H1 (cell line): ENCODE measurements at places on chromosomes 7 and 10. TPM values are rescaled to one million over a fixed set of nuclear protein-coding genes. Genes with fewer than 3 reads are reported as not detected.

DNA sequence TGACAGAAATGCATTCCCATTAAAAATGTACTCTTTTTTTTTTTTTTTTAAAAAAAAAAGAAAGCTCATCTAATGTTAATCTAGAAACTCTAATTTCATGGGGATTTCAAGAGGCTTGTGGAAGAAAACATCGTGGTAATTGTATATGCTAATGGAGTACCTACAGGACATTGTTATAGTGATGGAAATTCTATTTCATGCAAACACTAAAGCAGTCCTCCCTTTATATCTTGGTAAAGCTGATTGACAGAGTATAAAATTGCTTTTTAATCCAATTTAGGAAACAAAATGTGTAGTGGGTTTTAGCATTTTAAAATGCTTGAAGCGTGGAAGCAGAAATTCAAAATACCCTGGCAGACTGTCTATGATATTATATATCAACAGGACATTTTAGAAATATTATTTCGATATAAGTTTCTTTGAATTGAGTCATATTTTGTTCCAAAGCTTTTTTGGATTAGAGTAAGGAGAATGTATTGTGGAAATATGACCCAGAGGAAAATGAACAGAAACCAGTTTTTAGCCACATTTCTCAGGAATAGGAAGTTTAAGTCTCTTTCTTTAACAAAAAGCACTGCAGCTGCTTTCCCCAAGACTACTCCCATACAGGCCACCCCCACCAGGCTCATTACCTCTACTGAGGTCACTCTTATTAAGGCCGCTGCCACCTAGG is 121.9 kb downstream of the WNT2 start:
- no peak overlapping the region for H3K4me3 ChIP-seq
- H3K36me3 ChIP-seq: no peaks in the 10 kb centered on the region
- peaks cover 1% of the 10 kb centered on the region; the same call in 1 of the 2 replicates for H3K4me1 ChIP-seq
- H3K27ac ChIP-seq: no peak overlapping the region
- H3K27me3 ChIP-seq: no peaks in the 10 kb centered on the region
- no peak for DNase-seq

Gene LIPM
- not detected in 2 replicates for total RNA-seq

Gene NPFFR1
- total RNA-seq: 0.06 TPM in 1 of 2 replicates, not detected in the other

- H3K4me3 ChIP-seq: no peak overlapping the region
- no peak overlapping the region for H3K27ac ChIP-seq
- no peaks in the 10 kb centered on the region for H3K36me3 ChIP-seq
- H3K4me1 ChIP-seq: no peaks in the 10 kb centered on the region
- no peaks in the 10 kb centered on the region for H3K27me3 ChIP-seq
- no peak for DNase-seq
These were observed 50.4 kb upstream of the CACUL1 start for GRCh38 chr10:118805146-118805545.

- H3K36me3 ChIP-seq: no peaks in the 10 kb centered on the region
- H3K4me1 ChIP-seq: peaks cover 4% of the 10 kb centered on the region
- H3K4me3 ChIP-seq: peak overlapping the region; percentile 25
- DNase-seq: no peak
These were observed 642 bp downstream of the STK32C start for GRCh38 chr10:132306864-132307751.

Gene PRLHR
- not detected in 2 replicates for total RNA-seq

Gene EBF3
- 0.26 and 0.38 TPM in 2 replicates for total RNA-seq

- peaks cover 3% of the 10 kb centered on the region for H3K36me3 ChIP-seq
- H3K27me3 ChIP-seq: no peaks in the 10 kb centered on the region
- H3K4me3 ChIP-seq: no peak overlapping the region
- DNase-seq: no peak
These were observed 49.6 kb downstream of the NEBL start for GRCh38 chr10:20847512-20847911.

- no peak overlapping the region for H3K4me3 ChIP-seq
- H3K27ac ChIP-seq: no peak overlapping the region
- H3K36me3 ChIP-seq: no peaks in the 10 kb centered on the region
- H3K4me1 ChIP-seq: peaks cover 4% of the 10 kb centered on the region
These were observed 44.0 kb upstream of the FAM133B start for GRCh38 chr7:92634205-92634604.

Gene RTKN2
- 22.1 and 24.6 TPM in 2 replicates for total RNA-seq

- H3K27me3 ChIP-seq: no peaks in the 10 kb centered on the region
- no peak overlapping the region for H3K27ac ChIP-seq
- no peak overlapping the region for H3K4me3 ChIP-seq
- no peaks in the 10 kb centered on the region for H3K36me3 ChIP-seq
- no peaks in the 10 kb centered on the region for H3K4me1 ChIP-seq
These were observed 266.6 kb upstream of the GNAI1 start for GRCh38 chr7:79868010-79868409.

Gene KCP
- 1.8 and 2.0 TPM in 2 replicates for total RNA-seq

Gene PRSS37
- total RNA-seq: not detected in 2 replicates

DNA sequence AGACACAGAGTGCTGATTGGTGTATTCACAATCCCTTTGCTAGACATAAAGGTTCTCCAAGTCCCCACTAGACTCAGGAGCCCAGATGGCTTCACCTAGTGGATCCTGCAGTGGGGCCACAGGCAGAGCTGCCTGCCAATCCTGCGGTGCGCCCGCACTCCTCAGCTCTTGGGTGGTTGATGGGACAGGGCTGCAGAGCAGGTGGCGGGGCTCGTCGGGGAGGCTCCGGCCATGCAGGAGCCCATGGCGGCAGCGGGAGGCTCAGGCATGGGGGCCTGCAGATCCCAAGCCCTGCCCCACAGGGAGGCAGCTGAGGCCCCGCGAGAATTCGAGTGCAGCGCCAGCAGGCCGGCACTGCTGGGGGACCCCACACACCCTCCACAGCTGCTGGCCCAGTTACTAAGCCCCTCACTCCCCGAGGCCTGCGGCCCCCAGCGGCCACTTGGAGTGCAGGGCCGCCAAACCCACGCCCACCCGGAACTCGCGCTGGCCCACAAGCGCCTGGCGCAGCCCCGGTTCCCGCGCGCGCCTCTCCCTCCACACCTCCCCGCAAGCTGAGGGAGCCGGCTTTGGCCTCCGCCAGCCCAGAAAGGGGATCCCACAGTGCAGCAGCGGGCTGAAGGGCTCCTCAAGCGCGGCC is 7.7 kb upstream of the BET1 start:
- no peaks in the 10 kb centered on the region for H3K27me3 ChIP-seq
- DNase-seq: no peak
- no peak overlapping the region for H3K27ac ChIP-seq

GRCh38 chr10:125204400-125204799 is 44.0 kb upstream of the CTBP2 start:
- H3K27me3 ChIP-seq: no peaks in the 10 kb centered on the region
- H3K27ac ChIP-seq: no peak overlapping the region
- no peak overlapping the region for H3K4me3 ChIP-seq
- no peak for DNase-seq

GRCh38 chr10:44234483-44234875 is 150.4 kb downstream of the CXCL12 start:
- peaks cover 19% of the 10 kb centered on the region for H3K4me1 ChIP-seq
- no peak overlapping the region for H3K27ac ChIP-seq
- H3K27me3 ChIP-seq: 0 out of 2 replicates have a peak, but pooled peaks cover 3% of the 10 kb centered on the region

DNA sequence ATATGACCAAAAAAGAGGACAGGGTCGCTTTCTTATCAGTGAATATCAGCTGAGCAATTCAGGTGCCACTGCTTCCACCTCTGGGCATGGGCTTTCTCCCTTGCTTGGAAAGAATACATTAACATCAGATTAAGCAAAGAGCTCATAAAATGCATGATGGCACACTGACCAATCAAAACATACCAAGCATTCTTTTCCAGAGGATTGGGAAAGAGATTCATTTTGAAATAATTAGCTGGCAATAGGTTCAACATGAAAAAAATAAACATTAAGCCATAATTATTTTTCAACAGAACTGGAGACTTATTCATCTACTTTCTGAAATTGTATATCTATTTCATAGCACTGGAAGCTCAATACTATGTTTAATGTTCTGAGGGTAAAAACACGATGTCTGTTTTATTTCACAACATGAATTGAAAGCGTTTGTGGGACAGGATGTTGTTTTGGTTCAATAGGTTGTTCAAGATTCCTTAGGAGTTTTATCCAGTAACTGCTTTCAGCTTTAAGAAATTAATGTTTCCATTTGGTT is 53.2 kb downstream of the TFAM start:
- no peak overlapping the region for H3K27ac ChIP-seq
- peaks cover 2% of the 10 kb centered on the region for H3K4me1 ChIP-seq
- no peaks in the 10 kb centered on the region for H3K27me3 ChIP-seq

Gene CYP3A4
- total RNA-seq: not detected in 2 replicates

DNA sequence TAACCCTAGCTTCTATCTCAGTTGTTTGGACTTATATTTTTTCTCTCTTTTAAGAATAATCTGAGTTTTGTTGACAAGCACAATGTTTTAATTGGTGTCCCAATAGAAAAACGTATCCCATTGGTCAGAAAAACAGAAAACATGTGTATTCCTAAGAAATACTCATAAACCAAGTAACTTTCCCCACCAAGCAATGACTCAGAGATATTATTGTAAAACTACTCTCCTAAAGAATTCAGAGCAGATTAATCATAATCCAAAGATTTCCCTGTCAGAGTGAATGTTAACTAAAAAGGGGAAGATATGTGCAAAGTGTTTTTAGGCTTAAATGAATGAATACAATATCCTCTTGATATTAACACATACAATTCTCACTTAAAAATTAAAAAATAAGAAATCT is 29.4 kb upstream of the MBL2 start:
- no peaks in the 10 kb centered on the region for H3K4me1 ChIP-seq
- no peak overlapping the region for H3K4me3 ChIP-seq
- H3K27me3 ChIP-seq: no peaks in the 10 kb centered on the region
- no peak for DNase-seq

DNA sequence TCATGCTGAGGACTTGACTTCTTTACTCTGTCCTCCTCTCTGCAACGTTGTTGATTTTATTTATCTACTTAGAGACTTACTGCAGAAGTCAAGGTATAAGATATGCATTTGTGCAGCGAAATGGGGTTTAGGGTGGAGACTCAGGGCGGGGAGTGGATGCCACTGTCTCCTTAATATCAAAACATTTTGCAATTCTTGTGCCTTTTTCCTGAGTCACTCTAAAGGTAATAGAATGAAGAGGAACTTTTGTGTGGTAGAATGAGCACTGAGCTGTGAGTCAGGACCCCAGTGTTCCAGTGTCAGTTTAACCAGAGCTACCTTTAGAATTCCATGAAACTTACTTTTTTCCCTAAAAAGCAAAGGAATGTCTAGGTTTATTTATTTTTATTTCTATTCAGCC is 78.2 kb downstream of the VTI1A start:
- no peak for DNase-seq
- H3K36me3 ChIP-seq: no peaks in the 10 kb centered on the region
- H3K27me3 ChIP-seq: no peaks in the 10 kb centered on the region
- H3K27ac ChIP-seq: no peak overlapping the region
- no peaks in the 10 kb centered on the region for H3K4me1 ChIP-seq

Gene MUC12
- 7.0 and 7.7 TPM in 2 replicates for total RNA-seq

Gene CYP3A5
- total RNA-seq: not detected in 2 replicates

Gene FFAR4
- total RNA-seq: not detected in 2 replicates

DNA sequence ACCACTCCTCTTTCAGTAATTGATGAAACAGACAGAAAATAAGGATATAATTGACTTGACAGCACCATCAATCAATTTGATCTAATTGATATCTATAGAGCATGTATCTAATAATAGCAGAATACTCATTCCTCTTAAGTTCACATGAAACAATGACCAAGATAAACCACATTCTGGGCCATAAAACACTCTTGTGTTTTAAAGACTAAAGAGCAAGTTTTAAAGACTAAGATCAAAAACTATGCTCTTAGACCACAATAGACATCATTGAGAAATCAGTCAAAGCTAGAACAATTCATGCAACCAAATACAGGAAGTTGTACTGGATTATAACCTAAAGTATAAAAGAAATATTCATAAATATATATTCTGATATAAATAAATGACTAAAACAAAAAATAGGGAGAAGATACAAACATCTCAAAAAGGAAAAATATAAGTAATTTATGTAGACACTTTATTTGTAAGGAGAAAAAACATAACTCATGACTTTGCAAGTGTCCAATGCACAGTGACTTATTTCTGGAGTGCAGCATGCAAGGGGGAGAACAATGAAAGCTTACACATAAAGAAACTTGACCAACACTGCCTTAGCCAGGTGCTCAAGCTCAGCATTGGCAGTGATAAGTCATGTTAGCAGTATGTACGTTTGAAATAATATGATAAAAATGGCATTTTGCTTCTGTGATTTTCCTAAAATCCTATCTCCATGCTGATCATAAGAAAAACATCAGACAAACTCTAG is 312.7 kb upstream of the IGFBP3 start:
- no peaks in the 10 kb centered on the region for H3K27me3 ChIP-seq
- H3K36me3 ChIP-seq: no peaks in the 10 kb centered on the region
- H3K27ac ChIP-seq: no peak overlapping the region
- no peak overlapping the region for H3K4me3 ChIP-seq

DNA sequence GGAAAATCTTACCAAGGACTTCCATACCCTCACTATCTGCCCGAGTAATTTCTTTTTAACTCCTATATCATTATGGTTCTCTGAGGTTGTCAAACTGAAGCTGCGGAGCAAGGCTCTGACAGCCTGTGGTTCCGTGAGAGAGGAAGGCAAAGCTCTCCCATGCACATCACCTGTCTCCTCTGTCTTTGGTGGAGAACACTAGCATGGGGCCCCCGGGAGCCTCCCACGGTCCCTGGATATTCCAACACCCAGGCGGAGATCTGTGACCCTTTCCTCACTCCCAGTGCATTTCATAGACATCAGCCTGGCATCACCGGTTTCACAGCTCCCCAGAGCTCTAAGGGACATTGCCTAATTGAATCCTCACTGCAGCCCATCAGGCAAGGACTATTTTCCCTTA is 10.4 kb downstream of the RBP4 start:
- DNase-seq: no peak
- H3K27me3 ChIP-seq: no peaks in the 10 kb centered on the region
- no peak overlapping the region for H3K4me3 ChIP-seq
- no peaks in the 10 kb centered on the region for H3K36me3 ChIP-seq
- H3K4me1 ChIP-seq: peaks cover 4% of the 10 kb centered on the region; the same call in 1 of the 2 replicates

- no peaks in the 10 kb centered on the region for H3K27me3 ChIP-seq
- no peak overlapping the region for H3K27ac ChIP-seq
- no peaks in the 10 kb centered on the region for H3K4me1 ChIP-seq
- no peak overlapping the region for H3K4me3 ChIP-seq
These were observed 2.2 kb upstream of the KCTD7 start for GRCh38 chr7:66626331-66626934.

GRCh38 chr7:25624833-25625232 is 396.5 kb upstream of the NPVF start:
- no peaks in the 10 kb centered on the region for H3K36me3 ChIP-seq
- H3K27me3 ChIP-seq: no peaks in the 10 kb centered on the region
- no peak overlapping the region for H3K27ac ChIP-seq
- peaks cover 5% of the 10 kb centered on the region for H3K4me1 ChIP-seq

GRCh38 chr7:101308245-101309085 is 13.1 kb downstream of the IFT22 start:
- no peaks in the 10 kb centered on the region for H3K27me3 ChIP-seq
- H3K4me1 ChIP-seq: 0 out of 2 replicates have a peak, but pooled peaks cover 1% of the 10 kb centered on the region
- no peak for DNase-seq
- peak overlapping the region; percentile 91 for H3K4me3 ChIP-seq
- H3K36me3 ChIP-seq: peaks cover 20% of the 10 kb centered on the region

Gene CPA5
- not detected in 2 replicates for total RNA-seq

Gene MEOX2
- 0.19 TPM in 1 of 2 replicates, not detected in the other for total RNA-seq

DNA sequence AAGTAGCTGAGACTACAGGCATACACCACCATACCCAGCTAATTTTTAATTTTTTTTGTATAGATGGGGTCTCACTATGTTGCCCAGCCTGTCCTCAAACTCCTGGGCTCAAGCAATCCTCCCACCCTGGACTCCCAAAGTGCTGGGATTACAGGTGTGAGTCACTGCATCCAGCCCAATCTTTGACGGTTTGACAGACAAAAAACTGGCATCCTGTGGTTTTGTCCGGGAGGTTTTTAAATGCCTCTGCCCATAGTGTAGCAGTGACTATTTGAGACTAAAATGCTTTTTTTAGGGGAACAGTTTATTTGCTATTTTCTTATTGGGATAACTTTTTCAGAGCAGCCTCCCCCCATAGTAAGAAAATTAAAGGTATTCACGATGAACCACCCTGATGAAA is 523.7 kb upstream of the GALNT17 start:
- no peak overlapping the region for H3K27ac ChIP-seq
- H3K36me3 ChIP-seq: no peaks in the 10 kb centered on the region
- H3K27me3 ChIP-seq: no peaks in the 10 kb centered on the region
- H3K4me3 ChIP-seq: no peak overlapping the region
